ENCODE measurements at places on chromosomes 2 and 18.

DNA sequence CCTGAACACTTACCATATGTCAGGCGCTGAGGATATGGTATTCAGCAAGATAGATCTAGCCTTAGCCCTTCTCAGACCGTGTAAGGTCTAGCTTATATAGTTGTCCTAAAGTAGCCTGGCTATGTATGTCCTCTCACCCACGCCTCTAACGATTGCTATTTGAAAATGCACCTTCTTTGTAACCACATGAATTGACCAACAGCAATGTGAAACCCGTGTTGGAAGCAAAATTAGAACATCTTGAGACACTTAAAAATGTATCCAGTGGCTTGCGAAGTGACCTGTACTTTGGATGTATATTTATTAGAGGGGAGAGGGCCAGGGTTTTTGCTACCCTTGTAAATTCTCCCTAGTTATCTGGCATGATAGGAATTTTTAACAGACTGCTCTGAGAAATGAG, 860.0 kb upstream of the ZEB2 start:
- no peak for DNase-seq

DNA sequence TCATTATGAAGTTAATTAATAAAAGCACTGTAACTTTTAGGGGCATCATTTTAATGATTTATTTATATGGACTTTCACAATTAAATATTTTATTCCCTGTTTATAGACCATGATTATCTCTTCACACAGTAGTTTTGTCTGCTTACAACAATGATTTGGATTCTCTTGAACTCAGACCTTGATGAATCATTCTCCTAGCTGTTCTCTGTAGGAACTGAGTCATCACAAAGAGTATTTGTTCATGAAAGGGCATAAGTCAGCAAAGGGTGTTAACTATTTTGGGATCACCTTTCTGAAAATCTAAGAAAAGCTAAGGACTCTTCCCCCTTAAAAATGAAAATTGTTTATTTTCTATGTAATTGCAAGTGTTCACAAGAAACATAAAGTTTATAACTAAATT, 461.1 kb upstream of the UBE2E3 start:
- DNase-seq = no peak

DNA sequence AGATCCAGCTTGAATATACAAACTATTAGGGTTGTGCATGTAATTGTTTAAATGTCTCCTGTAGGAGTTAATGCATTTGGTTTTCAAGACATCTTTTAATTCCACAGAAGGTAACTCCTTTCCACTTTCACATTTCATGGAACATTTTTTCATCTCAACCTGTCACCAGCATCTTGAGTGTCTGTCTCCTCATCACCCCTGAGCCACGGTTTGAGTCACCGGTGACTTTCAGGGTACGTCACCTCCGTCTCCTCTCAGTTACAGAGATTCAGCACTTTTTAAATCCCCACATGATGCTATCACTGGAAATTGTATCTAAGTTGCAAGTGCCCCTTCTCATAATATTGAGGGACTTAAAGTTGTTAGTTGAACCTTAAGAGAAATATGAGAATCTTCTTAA, 25.3 kb downstream of the GPR55 start:
- DNase-seq = no peak

GRCh38 chr2:120229341-120229740, 6.1 kb upstream of the TMEM185B start:
- DNase-seq = no peak

DNA sequence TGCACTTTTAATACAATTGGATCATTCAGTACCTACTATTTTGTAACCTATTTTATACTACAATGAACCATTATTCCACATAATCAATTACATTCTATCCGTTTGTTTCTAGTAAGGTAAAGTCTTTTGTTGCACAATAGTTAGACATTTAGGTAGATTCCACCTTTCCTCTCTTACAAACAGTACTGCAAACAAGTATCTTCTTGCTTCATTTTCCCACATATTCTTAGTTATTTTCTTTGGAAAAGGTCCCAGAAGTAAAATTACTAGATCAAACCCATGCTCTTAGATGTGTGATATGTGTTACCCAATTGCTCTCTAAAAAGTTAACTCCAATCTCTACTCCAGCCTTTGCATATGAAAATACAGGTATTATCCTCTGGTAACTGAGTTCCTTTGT, 49.6 kb downstream of the SPIRE1 start:
- DNase-seq = no peak

GRCh38 chr2:231332872-231333500, 62.5 kb upstream of the B3GNT7 start:
- no peak for DNase-seq

DNA sequence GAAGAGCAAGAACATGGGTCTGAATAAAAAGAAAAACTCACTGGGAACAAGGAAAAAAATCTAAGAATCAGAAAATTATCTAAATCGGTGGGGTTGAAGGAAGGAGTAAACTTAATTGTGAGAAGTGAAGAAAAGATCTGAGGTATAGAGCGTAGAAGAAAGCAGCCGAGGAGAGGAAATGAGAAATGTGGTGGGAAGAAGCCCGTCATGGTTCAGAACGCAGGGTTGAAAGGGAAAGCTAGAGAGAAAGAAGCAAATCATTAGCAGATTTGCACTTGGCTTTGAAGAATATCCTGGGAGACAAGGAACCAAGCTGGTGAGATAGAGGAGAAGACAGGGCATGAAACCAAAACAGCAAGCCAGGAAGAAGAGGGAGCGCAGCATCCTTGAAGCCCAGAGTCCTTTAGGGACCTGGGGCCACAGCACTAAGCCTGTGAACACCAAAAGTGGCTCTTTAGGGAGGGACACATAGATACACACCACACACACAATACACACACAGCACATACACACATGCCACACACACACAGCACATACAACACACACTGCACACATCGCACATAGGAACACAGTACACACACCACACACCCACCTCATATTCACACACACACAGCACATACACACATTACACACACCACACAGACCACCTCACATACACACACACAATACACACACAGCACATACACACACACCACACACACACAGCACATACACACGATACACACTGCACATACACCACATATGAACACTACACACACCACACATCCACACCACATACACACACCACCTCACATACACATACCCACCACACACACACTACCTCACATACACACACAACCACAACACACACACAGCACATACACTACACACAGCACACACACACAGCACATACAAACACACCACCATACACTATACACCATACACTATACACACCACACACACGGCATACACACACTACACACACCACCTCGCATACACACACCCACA, 274.6 kb downstream of the ETAA1 start:
- no peak for DNase-seq

- no peak for DNase-seq
Measured at GRCh38 chr2:38116762-38117161, 40.8 kb upstream of the CYP1B1 start.

DNA sequence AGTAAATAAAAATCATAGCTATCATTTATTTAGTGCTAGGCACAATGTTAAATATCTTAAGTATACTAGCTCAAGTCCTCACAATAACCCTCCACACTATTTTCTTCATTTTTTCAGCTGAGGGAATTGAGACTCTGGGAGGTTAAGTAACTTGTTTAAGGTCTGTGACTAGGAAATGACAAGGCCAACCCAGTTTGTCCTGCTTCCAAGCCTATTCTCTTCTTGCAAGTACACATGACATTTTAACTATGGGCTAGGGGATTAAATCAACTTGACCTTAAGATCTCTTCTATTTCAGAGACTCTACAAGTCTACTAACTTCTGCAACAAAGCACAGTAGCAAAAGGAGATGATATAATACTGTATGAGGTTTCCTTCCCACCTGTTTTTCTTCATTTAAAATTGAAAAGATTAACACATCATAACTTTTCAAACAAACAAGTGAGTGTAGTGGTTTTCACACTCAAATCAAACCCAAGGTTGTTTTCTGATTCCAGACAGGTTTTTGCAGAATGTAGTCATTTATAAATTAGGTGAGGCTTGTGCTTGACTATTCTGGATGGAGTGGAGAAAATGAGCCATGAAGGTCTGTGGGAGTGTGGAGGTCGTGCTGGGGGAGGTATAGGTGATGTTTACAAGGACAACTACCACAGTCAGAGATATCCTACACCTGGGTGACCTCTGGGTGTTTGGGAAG, 57.0 kb downstream of the CD28 start:
- DNase-seq = no peak

- no peak for DNase-seq
Measured at GRCh38 chr2:174024524-174025270, 59.5 kb upstream of the SP3 start.

DNA sequence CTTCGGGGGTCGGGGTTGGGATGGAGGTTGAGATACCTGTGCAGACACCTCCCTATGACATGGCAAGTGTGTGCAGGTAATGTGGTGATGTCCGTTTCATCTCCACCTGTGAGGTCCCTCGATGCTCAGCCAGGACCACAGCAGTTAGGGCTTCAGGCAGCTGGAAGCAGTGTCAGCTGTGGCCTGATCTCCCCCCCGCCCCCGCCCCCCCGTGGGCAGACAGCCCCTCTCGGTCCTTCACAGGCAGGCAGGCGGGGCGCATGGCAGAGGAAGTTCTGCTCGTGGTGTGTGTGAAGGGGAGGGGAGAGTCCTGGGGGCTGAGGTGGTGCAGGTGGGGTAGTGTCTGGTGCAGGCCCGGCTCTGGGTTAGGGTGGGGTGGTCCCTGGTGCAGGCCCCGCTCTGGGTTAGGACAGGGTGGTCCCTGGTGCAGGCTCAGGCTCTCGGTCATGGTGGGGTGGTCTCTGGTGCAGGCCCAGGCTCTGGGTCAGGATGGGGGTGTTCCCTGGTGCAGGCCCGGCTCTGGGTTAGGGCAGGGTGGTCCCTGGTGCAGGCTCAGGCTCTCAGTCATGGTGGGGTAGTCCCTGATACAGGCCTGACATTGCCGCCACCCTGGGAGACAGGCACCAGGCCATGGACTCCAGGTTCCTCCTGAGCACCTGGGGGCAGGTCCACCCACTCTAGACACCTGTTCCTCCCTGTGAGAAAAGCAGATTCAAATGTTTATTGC, 94.3 kb downstream of the NFATC1 start:
- no peak for DNase-seq

- DNase-seq = no peak
Measured at GRCh38 chr2:108536133-108536780, 2.0 kb downstream of the LIMS1 start.

GRCh38 chr2:217035967-217036366, 176.1 kb upstream of the TNP1 start:
- no peak for DNase-seq

DNA sequence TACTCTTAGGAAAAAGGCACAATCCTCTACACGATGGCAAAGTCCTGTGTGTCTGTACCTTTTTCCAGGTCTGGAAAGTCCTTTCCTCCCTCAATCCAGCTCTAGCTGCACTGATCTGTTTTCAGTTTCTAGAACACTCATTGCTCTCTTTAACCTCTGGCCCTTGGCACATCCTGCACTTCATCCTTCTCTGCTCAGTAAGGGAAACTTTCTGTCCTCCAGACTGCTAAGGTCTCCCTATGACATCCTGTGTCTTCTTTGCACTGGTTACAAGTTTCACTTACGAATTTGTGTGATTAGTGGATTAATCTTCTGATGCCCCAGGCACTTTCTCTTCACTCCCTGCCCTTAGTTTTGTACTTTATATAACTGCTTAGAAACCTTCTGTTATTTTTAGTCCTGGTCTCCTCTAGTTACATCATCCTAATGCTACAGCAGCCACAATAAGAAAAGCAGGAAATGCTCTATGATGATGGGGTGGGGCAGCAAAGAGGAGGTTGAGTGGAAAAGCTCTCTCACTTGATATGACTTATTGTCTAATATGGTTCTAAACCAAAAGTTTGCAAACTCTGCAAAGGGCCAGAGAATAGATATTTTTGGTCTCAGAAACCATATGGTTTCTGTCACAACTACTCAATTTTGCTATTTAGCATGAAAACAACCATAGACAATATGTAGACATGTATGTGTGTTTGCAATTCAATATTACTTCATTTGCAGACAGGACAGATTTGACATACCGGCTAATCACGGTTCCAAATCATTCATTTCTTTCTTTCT, 568.2 kb downstream of the THSD7B start:
- no peak for DNase-seq

Data from NCI-H1436 treated with DMSO at 0.1 percent for 48 hours (cell line).